Vagina (tissue), 2 donors: ENCODE measurements at places on chromosomes 7 and 10. TPM values are rescaled to one million over a fixed set of nuclear protein-coding genes. Genes with fewer than 3 reads are reported as not detected.

ITPRID1 gene
- not detected for total RNA-seq

MRPL43 gene
- 85.4 TPM for total RNA-seq

ANKRD2 gene
- not detected for total RNA-seq

ZNF248 gene
- total RNA-seq = 17.7 TPM

RNF32 gene
- not detected for total RNA-seq

OR6V1 gene
- total RNA-seq = not detected

PAX2 gene
- total RNA-seq = not detected

OAT gene
- 83.2 TPM for total RNA-seq

CTNNA3 gene
- 0.98 TPM for total RNA-seq

LRRC61 gene
- 14.0 TPM for total RNA-seq

BCAP29 gene
- total RNA-seq = 92.1 TPM

- no peak for DNase-seq
Measured at GRCh38 chr7:35036361-35037171, 719 bp downstream of the DPY19L1 start.

DNA sequence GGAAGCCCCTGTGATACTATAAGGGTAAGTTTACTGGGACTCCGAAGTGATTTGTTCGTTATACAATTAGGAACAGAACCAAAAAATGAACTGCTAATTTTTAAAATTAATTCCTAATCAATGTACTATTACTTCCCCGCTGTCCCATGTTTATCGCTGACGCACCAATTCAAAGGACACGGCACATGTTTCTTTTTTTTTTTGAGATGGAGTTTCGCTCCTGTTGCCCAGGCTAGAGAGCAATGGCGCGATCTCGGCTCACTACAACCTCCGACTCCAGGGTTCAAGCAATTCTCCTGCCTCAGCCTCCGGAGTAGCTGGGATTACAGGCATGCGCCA is 1.5 kb upstream of the FMC1 start:
- no peak for DNase-seq

- no peak for DNase-seq
Measured at GRCh38 chr7:141193066-141193465, 119.2 kb downstream of the TMEM178B start.

- DNase-seq = no peak
Measured at GRCh38 chr10:19468413-19468812, 347.8 kb upstream of the PLXDC2 start.

GRCh38 chr7:151081170-151082101 is 827 bp upstream of the FASTK start:
- no peak for DNase-seq

- no peak for DNase-seq
Measured at GRCh38 chr10:50312464-50313437, 61.4 kb upstream of the ASAH2 start.

DNA sequence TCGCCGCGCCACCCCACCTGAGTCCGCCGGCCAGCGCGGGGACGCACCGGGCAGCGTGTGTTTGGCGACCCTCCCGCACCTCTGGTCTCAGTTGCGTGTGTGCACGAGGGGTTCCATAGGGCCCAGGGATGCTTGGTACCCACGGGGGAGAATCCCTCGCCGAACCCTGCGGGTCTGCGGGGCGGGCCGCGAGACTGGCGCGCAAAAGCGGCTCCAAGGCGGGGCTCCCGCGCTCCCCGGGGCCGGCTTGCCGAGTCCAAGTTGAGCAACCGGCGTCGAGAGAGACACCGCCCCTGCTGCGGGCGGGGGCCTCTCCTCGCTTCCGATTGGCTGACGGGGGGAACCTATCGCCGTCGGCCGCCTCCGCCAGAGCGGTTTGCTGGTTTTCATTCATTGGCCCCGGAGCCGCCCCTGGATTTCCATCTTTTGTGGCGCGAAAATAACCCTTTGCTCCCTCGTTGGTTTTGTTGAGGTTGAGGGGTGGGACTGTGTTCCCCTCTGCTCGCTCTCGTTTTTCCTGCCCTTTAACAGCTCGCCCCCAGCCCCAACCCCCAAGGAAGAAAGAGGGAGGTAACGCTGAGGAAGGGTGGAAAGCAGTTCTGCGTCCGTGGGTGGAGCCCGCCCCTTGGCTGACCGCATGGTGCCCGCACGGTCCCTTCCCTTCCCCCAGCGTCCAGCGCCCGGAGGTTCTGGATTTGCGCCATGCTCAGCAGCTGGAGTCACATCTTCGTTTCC is 4.0 kb upstream of the IGF2BP3 start:
- DNase-seq = no peak

- no peak for DNase-seq
Measured at GRCh38 chr10:3958472-3958996, 173.5 kb upstream of the KLF6 start.

DNA sequence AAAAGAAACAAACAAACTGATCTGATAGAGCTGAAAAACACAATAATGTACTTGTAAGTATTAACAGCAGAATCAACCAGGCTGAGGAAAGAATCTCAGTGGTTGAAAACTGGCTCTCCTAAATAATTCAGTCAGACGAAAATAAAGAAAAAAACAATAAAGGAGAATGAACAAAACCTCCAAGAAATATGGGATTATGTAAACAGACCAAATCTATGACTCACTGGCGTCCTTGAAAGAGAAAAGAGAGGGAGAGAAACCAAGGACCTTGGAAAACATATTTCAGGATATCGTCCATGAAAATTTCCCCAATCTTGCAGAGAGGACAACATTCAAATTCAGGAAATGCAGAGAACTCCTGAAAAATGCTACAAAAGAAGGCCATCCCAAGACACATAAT is 62.9 kb downstream of the FBXL13 start:
- no peak for DNase-seq

GRCh38 chr7:781186-781849 is 51.0 kb upstream of the SUN1 start:
- no peak for DNase-seq

- no peak for DNase-seq
Measured at GRCh38 chr7:6106140-6106904, 75.1 kb downstream of the ANKRD61 start.

DNA sequence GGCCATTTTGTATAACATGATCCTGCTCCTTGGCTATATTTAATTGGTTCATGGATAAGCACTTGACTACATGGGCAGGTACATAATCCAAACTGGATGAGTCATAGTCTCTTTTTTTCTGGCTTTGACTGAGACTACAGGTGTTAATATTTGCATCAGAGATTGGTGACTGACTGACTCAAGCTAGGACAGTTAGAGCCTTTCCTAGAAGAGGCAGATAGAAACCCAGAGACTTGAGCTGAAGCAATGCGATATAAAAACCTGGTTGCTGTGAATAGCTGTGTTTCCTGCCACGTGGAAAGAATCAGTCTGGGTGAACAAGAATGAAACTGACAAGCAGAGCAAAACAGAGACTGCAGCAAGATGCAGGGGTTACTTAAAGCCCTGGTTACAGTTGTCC is 81.0 kb downstream of the SAMD9 start:
- DNase-seq = no peak

DNA sequence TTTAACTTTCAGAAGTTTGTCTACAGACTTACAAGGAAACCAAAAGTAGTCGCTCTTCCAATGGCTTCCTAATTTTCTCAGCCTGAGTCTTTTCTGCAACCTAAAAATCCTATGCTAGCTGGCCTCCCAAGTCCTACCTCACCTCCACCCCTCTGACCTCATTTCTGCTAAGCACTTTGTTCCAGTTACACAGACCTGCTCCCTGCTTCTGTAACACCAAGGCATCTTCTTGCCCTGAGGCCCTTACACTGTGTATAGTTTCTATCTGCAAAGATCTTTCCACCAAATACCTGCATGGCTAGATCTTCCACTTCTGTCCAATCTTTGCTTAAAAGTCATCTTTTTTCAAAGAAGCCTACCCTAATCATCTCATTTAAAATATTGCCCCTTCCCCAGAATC is 1.9 kb upstream of the SNX13 start:
- no peak for DNase-seq

DNA sequence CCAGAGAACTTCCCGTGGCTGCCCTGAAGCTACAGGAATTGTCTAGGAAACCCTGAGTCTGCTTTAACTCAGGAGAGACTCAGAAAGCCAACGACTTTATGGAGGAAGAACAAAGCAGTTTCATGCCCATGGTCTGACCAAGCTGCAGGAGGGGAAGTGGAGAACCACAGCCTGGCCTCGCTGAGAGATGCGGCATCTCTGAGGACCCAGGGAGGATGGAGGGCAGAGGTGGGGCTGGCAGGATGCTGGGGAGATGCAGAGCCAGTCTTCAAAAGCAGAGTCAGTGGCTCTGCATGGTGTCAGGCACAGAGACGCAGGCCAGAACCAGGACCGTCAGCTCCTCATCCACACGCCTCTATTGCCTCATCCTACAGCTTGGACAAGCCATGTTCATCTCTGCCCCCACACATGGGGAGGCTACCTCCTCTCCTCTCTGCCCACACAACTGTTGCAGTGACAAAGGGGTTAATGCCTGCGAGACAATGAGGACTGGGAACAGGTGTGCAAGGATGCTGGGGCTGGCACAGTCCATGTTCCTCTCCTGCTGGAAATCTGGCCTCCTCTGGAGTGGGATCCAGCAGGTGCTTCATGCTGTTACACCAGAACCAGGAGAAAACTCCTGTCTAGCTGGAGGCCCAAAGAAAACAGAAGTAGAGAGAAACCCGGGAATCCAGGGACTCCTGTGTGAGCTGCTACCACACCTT is 267.0 kb downstream of the PLXNA4 start:
- no peak for DNase-seq
